Ovary (tissue), 10 donors: ENCODE measurements at places on chromosomes 3 and 15. TPM values are rescaled to one million over a fixed set of nuclear protein-coding genes. Genes with fewer than 3 reads are reported as not detected.

DNA sequence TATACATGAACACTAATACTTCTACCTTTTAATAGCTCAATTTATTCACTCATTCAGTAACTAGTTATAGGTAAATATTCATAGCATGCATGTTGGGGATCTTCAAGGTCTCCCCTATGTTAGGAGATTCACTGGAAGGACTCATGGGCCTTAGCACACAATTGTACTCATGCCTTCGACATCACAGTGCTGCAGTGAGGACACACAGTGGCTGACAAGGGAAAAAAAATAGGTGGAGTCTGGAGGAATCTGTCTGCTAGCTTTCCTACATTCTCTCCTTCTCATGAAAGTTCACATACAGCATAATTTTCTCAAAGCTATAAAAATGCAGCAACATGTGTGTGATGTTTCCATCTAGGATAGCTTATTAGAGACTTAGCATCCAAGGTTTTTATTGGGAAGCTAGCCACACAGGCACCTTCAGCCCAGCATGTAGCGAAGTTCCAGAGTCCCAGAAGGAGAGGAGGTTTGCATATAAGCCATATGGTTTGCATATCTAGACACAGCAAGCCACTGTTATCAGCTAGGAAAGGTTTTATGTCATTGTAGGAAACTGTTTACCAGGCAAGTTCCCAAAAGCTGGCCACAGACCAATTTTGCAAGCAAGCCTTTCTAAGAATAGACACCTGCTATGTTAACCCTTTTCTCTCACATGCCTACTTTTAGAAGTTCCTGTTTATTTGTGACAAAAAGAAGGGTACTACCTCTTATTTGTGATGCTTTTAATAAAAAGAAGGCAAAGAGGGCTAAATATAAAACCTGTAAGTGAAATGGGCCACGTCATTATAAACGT is 46.4 kb downstream of the MORC1 start:
- no peak for DNase-seq

SHC4 gene
- total RNA-seq = 0.35 TPM

CPN2 gene
- not detected for total RNA-seq

DNA sequence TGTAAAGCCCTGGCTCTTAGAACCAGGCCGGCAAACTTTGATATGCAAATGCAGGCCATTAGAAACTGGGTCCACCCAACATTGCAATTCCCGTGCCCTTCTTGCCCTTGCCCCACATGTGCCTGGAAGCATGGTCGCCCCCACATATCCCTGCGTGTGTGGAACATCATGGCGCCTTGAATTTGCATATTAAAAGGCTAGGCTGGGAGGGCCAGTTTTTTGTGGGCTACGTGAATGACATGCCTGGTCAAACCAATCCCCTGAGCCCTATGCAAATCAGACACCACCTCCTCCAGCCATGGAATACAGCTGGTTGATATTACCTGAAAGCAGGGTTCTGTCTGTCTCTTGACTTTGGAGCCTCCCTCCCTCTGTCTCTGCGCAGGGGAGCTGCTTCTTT is 58.7 kb upstream of the ARHGEF26 start:
- no peak for DNase-seq

DNA sequence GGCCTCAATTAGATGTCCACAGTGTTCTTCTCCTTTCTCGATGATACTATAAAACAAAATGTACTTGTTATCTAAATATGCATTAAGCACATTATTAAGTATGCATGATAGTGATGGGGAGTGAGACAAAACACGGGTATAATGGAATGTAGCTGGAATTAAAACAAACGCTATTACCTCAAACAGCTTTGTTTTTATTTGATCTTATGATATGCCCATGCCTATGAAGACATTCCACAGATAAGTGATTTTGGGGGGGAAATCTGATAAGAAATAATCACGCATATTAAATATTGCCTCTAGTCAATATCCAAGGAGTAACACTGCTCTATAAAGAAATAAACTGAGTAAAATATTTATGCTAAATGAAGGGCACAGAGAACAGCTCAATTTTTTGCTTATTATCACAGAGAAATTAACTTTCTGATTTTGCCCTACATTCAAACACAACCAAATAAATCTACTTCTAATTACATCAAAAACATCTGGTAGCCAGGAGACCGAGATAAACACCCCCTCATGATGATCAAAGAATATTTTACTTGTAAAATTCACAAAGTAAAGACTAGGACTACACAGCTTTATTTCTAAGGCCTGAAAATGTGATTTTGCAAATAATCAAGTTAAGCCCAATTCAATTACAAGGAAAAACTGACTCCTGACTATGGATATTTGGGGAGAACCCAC is 1.9 kb downstream of the COX17 start:
- DNase-seq = no peak

P2RY13 gene
- 0.46 TPM for total RNA-seq

ARPIN gene
- total RNA-seq = 31.3 TPM

GREM1 gene
- 0.30 TPM for total RNA-seq

- no peak for DNase-seq
Measured at GRCh38 chr3:140455521-140456214, 222.2 kb upstream of the TRIM42 start.

GRCh38 chr3:49456466-49456865 is 13.6 kb upstream of the DAG1 start:
- DNase-seq = no peak

DNA sequence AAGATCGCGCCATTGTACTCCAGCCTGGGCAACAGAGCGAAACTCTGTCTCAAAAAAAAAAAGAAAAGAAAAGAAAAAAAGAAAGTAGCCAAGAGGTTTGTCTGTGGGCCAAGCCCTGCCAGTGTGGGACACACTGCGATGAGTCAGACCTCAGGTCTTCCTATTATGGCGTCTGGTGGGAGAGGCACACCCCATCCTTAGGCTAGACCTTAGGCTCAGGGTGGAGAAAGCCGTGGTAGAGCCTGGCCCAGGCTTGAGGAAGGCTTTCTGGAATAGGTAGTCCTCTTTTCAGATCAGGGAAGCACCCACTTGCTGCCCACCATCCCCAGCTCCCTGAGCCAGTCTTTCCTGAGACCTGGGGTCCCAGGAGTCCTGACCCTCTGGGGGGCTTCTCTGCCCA is 6.0 kb downstream of the HEMK1 start:
- no peak for DNase-seq

- DNase-seq = no peak
Measured at GRCh38 chr15:26294059-26294689, 431.0 kb upstream of the ATP10A start.

DNA sequence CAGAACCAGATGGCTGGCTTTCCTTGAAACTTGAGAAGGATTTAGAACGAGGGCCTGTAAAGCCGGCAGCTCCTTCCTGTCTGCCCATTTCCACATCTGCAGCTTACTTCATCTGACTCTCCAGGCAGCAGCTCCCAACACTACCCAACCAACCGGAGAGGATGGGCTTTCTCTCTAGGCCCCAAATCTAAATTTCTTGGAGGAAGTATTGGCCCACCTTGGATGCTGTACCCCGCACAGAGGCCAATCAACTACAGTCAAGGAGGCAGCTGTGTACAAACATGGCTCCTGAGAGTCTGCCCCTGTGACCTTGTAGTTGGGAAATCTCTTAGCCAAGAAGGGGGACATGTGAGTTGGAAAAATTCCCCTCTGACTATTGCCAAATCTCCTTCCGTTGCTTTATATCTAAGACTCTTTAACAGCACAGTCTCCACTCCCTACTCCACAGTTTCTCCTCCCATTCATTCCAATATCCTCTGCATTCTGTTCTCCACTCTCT is 8.0 kb upstream of the ACAP2 start:
- DNase-seq = peak; percentile 52

GOLGA6D gene
- total RNA-seq = not detected

DNA sequence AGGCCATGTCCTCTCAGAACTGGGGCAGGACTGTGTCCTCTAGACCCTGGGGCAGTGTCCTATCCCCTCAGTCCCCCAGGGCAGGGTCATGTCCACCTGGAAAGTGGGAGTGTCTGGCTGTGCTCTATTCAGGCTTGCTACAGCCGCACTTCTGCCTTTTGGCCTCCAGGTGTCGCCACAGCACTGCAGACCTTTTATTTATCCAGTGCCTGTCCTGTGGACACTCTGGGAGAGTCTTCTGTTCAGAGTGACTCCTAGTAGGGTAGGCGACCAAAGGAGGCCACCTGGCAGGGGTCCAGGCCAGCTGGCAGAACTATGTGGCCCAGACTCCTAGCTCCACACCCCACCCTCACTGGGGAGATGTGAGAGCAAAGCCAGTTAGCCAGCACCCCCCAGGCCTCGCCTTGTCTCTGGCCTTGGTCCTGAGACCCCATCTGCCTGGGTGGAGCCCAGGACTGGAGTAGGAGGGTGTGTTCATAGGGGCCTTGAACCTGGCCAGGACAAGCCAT is 3.9 kb downstream of the TMIE start:
- peak; percentile 82 for DNase-seq

GRCh38 chr3:58205981-58206380 is 4.8 kb downstream of the DNASE1L3 start:
- DNase-seq = no peak

LDHAL6B gene
- not detected for total RNA-seq

DNA sequence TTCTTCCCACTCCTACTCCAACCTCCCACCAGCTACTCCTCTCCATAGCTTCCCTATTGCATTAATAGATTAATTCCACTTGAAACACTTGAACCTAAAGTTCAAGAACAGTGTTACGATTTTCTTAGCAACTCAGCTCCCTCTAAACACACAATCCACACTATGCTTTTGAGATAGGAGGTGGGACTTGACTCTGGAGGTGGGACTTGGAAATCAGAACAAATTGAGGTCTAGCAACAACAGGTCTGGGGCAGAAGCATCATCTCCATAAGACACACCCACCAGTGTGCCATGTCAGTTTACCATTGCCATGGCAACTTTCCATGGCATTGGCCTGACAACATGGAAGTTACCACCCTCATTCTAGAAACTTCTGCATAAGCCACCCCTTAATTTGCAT is 336.5 kb upstream of the ALCAM start:
- no peak for DNase-seq

DNA sequence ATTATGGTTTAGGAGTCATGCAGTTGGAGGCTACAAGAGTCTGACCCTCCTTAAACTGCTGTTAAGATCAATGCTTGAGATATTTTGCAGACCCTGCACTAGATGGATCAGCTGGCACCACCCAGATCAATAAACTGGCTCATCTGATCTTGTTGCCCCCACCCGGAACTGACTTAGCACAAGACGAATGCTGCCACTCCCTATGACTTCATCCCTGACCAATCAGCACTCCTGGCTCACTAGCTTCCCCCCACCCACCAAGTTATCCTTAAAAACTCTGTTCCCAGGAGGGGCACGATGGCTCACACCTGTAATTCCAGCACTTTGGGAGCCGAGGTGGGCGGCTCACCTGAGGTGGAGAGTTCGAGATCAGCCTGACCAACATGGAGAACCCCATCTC is 594.0 kb downstream of the NTRK3 start:
- DNase-seq = no peak

WDR76 gene
- total RNA-seq = 4.1 TPM

TIGIT gene
- 0.12 TPM for total RNA-seq

- no peak for DNase-seq
Measured at GRCh38 chr3:47791193-47791855, 9.6 kb upstream of the SMARCC1 start.

- no peak for DNase-seq
Measured at GRCh38 chr3:111541391-111541790, 606 bp upstream of the CD96 start.

- DNase-seq = no peak
Measured at GRCh38 chr3:79845546-79845945, 77.7 kb upstream of the ROBO1 start.

- DNase-seq = no peak
Measured at GRCh38 chr3:99829844-99830243, 12.2 kb downstream of the CMSS1 start.

- DNase-seq = no peak
Measured at GRCh38 chr15:90987561-90988141, 6.7 kb downstream of the PRC1 start.

DNA sequence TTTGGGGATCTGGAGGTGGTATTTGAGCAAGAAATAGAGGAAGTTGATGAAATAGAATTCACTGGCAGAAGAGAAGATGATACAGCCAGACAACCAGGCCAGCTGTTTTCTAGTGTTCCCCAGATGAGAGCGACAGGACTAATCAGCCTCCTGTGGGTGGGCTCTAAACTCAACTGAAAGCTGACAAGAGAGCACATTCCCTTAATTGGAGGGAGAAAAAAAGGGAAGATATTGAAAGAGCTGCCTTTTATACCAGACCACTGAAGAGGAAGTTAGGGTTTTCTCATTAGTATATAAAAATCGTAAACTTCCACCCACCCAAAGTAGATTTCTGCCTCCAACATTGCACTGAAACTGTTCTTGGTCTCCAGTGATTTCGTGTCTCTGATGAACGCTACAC is 6.5 kb upstream of the TM4SF19 start:
- DNase-seq = no peak

- no peak for DNase-seq
Measured at GRCh38 chr3:71421820-71422566, 161.5 kb downstream of the FOXP1 start.

DNA sequence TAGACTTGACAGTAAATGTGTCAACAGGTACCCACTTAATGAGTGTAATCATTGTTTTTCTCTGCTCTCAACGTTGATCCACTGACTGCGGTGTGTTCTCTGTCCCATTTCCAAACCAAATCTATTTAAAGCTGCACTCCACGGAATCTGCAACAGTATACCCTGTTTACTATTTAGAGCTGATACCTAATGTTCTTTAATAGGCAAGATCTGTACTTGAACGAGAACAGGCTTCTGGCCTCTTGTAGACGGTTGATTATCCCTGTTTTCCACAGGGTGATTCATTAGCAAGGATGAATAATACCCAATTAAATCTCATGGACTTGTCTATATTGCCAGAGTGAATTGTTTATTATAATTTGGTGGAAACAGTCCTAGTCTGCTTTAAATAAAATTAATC is 189.9 kb downstream of the LPP start:
- DNase-seq = no peak

- no peak for DNase-seq
Measured at GRCh38 chr3:97942801-97943546, 29.3 kb downstream of the RIOX2 start.

GRCh38 chr3:191919491-191920026 is 458.6 kb downstream of the PYDC2 start:
- DNase-seq = no peak

DNA sequence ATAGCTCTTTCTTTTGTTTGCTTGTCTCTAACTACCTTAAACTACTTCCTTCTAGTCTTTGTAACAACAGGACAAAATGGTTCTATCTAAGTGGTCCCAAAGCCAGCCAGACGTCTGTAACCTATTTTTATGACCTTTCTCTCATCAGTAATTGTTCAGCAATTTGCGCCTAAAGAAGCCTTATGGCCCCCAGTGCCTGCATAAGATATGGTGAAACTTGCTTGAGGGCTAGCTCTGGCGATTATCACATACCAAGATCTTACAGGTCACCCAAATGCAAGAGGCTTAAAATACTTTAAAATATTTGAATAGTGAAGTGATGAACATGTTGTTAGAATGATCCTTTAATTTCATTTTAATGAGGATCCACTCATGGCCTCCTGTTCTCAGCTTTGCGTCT is 369.4 kb downstream of the SOX2 start:
- DNase-seq = no peak

DNA sequence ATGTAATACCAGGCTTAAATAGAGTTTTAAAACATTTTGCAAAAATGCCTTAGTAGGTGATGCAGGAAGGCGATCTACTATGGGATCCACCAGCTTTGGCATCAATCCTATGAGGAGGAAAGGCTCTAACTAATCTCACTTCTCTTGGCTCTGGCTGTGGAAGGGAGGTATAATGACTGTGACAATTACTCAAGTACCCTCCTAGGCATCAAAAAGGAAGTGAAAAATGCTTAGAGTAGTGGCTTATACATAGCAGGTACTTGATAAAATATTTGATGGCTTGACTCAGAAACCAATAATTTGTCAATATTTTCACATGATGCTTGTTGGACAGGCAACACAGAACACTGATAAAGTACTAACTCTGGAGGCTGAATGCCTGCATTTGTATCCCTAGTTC is 34.1 kb upstream of the SERPINI2 start:
- no peak for DNase-seq
